ENCODE measurements at places on chromosomes 1 and 21.

- no peak for DNase-seq
Observed at GRCh38 chr1:85168884-85169283, 31.9 kb downstream of the SYDE2 start.

- no peak for DNase-seq
Observed at GRCh38 chr1:156942176-156942575, 21.7 kb downstream of the LRRC71 start.

DNA sequence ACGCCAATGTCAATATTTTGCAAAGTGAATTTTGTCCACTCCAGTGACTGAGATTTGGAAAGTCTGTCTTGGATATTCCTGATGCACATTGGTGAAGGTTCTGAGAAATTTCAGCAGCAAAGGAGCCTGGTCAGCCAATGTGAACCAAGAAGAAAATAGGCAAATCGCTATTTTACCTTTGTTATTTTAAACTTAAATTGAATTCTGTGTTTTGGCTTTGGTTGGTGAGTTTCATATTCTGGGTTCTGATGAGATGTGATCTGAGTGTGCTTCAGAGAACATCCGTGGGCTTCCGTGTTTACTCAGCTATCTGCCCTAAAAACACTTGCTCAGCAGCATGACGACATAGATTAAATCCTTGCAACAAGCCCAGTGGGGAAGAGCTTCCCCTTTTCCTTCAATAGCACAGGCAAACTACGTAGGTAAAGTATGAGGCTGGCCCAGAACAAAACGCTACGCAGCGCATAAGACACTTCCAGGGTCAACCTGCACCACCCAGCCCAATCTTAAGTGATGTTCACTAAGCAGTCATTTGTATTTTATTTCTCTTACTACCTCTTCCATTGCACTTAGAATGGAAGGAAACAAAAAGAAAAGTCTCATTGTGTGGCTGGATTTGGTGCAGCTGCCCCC lies 176.4 kb upstream of the KAZN start:
- no peak for DNase-seq

DNA sequence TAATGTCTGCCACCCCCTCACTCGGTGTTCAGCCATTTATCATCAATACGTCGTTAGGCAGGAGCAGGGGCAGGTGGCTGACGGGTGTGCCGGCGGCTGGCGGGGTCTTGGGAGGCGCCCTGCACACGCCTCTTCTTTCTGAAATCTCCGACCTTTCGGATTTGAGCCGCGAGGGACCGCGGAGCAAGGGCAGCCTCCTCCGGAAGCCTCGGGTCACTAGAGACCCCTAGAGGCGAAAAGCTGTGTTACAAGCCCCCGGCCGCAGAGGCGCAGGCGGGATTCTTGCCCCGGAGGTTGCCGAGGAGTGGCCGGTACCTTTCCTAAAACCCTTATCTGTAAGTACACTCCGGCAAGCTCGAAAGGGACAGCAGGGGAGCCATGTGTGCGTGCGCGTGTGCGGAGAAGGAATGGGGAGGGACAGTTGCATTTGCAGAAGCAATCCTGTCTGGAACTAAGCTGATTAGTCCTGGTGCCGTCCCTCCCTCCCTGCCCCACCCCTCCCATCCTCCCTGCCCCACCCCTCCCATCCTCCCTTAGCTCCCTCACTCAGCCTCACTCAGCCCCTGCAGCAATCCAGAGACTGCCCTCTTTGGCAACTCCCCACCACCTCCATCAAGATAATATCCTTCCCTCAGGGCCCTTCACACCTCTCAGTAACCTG lies 11.0 kb downstream of the BRINP2 start:
- peak; percentile 51 for DNase-seq

DNA sequence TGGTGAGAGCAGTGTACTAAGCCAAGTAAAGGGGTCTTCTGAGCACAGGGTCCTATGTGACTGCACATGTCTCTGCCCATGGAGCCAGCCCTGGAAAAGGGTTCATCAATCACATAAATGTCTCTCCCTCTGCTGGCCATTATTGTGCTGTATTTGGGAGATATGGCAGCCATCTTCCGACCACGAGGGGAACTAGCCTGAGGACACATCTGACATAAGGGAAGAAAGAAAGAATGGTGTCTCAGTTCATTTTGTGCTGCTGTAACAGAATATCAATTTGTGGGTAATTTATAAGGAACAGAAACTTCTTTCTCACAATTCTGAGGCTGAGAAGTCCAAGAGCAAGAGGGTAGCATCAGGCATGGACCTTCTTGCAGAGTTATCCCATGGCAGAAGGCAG lies 55.1 kb upstream of the GJA5 start:
- peak; percentile 17 for DNase-seq

DNA sequence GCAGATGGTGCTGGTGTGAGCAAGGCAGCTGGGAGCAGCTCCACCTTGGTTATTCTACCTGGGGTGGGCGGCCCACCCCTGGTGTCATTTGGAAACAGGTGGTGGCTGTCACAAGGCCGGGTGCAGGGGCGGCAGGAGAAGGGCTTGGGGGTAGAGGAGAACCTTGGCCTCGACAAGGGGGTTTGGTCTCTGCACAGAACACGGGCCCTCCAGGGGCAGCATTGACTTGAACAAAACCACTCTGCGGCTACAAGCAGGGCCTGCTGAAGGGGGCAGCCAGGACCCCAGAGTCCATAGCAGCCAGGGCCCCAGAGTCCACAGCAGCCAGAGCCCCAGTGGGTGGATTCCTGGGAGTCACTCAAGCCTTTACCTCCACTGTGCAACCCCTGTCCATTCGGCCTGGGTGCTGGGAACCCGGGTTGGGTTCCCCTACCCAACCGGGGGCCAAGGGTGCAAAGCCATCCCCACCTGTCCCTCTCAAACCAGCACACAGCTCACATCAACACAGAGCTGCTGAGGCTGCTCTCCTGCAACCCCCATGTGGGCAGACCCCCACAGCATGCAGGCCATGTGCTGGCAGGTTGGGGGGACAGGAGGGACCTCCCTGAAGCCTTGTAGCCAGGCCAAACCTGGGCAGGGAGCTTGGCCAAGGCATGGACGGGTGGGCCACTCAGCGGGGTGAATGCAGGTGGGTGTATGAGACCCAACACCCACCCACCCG lies 7.7 kb downstream of the TRIM11 start:
- no peak for DNase-seq

DNA sequence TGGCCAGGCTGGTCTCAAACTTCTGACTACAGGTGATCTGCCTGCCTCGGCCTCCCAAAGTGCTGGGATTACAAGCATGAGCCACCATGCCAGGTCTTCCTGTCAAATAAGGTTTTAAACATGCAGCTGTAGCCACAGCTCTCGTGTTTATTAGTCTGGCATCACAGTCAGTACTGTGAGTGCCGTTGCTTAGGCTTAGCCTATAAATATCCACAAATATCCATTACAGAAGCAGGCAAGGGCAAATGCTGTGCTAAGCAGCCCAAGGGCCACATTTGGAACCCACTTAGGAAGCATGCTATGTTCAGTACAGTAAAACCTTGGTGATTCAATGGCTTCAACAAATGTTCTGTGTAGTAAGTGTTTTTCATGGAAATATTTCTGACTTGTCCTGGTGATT lies 75.9 kb downstream of the KIF1B start:
- no peak for DNase-seq

DNA sequence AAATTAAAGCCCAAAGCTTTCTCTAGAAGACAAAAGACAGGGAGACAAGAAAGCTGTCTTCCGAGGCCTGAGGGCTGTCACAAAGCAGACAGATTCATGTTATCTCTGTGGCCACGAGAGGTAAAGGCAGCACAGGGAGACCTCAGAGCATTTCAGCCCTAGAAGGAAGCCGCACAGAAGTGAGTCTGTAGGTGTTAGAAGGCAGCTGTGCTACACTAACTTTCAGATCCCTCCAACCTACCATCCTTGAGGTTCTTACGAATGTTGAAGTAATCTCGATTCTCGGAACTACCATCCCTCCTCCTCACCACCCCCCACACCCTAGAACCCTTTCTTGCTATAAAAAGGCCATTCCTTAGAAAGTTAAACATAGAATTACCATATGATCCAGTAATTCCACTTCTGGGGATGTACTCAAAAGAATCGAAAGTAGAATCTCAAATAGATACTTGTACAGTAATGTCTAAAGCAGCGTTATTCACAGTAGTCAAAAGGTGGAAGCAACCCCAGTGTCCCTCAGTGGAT lies 21.5 kb upstream of the LYST start:
- DNase-seq: no peak

DNA sequence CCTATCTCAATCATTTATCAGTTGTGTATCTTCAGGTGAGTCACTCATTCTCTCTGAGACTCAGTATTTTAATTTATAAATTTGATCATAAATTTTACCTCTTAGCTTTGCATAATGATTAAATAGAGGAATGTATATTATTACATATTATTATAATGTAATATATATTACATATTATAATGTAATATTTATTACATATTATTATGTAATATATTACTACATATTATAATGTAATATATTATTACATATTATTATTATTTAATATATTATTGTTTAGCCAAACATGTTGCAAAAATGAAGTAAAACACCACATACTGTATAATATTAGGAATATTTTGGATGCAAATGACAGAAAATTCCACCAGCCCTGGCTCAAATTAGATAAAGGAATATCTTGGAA lies 104.7 kb upstream of the NFIA start:
- no peak for DNase-seq

All from EL (cell line).